ENCODE measurements at places on chromosomes 1 and 21.

DNA sequence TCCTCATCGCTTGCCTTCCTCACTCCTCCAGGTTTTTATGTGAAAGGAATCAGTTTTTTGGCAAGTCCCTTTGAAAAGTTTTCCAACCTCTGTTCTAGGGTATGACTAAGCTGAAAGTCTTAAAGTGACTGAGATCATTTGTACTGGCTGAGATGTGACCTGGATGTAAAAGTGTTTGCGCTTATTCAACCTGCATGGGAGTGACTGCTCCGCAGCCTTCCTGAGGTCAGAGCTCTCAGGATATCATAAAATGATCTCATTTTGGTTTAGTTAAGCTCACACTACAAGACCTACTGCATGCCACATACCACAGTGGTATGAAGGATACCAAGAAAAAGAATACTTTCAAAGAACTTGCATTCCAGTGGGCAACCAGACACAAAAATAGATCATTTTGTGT lies 29.8 kb upstream of the TADA1 start:
- DNase-seq = no peak

GRCh38 chr21:46156678-46157077 lies 1.3 kb upstream of the FTCD start:
- no peak for DNase-seq

- DNase-seq = no peak
Observed at GRCh38 chr1:94790246-94790645, 29.9 kb upstream of the SLC44A3 start.

GRCh38 chr1:46148318-46148717 lies 15.9 kb upstream of the PIK3R3 start:
- DNase-seq = no peak

DNA sequence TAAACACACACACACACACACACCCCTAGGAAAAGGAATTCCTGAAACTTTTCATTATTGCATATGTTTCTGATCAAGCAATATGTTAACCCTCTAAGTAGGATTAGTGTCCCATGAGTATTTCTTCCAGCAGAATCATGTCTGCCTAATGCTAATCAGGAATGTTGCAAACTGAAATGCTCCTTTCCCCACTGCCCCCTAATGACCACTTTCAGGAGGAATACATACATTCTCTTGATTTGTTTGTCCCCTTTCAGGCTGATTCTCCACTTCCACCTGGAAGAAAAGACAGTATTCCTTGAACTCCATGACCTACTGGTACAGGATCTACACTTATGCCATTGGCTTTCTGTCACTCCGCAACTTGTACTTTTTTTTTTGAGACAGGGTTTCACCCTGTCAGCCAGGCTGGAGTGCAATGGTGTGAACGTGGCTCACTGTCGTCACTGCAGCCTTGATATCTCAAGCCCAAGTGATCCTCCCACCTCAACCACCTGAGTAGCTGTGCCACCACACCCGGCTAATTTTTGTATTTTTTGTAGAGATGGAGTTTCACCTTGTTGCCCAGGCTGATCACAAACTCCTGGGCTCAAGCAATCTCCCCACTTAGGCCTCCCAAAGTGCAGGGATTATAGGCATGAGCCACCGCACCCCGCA lies 56.7 kb downstream of the LRIG2 start:
- DNase-seq = no peak

DNA sequence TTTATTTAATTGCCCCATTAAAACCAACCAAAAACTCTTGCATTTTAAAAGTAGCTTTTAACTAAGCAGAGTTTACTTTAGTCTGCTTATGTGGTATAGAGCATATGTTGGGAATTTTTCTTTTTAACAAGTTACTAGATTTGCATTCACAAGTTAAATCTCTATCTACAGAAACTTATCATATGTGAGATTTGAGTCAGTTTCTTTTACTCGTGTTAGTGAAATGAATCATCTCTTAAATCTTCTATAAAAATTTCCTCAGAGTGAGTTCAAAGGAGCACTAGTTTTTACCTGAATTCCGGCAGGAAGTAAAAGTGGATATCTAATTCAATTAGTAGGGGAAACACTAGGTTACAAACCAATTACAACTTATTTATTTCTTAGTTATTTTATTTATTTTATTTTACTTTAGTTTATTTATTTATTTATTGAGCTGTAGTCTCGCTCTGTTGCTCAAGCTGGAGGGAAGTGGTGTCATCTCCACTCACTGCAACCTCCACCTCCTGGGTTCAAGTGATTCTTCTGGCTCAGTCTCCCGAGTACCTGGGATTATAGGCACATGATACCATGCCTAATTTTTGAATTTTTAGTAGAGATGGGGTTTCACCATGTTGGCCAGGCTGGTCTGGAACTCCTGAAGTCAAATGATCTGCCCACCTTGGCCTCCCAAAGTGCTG lies 1609.6 kb upstream of the B3GALT2 start:
- no peak for DNase-seq

DNA sequence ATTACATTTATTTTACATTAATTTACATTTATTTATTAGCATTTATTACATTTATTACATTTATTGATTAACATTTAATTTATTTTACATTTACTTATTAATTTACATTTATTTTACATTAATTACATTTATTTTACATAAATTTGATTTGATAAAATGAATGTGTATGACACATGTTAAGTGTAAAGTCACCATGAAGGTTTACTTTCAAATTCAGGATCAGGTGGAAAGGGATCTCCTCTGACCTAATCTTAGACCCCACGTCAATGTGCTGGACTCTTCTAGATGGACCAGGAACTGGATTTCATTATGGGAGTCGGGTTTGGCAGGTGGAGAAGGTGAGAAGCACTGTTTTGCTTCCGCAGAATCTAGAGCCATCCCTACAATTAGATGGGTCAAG lies 76.1 kb downstream of the NCAM2 start:
- DNase-seq = no peak

- no peak for DNase-seq
Observed at GRCh38 chr21:24032709-24033232, 1574.5 kb downstream of the MRPL39 start.

- DNase-seq = no peak
Observed at GRCh38 chr1:58695206-58695605, 4.7 kb downstream of the MYSM1 start.

DNA sequence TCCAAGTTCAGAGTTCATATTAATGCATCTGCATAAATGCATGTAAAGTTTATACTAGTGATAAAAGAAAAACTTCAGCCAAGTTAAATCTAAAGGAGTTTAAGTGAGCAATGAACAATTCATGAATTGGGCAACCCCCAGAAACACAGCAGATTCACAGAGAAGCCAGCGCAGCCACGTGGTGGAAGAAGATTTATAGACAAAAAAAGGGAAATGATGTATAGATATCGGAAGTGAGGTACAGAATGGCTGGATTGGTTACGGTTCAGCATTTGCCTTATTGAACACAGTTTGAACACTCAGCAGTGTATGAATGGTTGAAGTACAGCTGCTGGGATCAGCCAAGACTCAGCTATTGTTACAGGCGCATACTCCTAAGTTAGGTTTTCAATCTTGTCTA lies 5.7 kb downstream of the AK5 start:
- DNase-seq = no peak

DNA sequence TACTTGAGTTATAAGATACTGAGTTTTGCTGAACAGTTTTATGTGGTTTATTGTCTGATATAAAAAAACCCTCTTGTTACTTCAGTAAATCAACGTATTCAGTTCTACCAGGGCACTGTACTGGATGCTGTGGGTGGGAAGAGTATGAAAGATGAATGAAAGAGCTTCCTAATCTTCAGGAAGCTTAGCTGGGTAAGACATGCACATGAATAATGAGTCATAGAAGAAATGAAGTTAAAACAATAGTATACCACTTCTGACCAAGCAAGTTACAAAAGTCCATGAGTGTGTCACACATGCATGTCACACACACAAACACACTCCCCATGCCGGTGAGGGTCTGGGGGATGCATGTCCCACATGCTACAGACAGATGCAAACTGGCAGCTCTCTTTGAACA lies 105.9 kb downstream of the SIPA1L2 start:
- no peak for DNase-seq

GRCh38 chr1:165306543-165307434 lies 49.7 kb downstream of the LMX1A start:
- no peak for DNase-seq

- no peak for DNase-seq
Observed at GRCh38 chr21:42172596-42173483, 46.1 kb upstream of the ABCG1 start.

GRCh38 chr1:110916669-110917306 lies 43.8 kb downstream of the CD53 start:
- no peak for DNase-seq

DNA sequence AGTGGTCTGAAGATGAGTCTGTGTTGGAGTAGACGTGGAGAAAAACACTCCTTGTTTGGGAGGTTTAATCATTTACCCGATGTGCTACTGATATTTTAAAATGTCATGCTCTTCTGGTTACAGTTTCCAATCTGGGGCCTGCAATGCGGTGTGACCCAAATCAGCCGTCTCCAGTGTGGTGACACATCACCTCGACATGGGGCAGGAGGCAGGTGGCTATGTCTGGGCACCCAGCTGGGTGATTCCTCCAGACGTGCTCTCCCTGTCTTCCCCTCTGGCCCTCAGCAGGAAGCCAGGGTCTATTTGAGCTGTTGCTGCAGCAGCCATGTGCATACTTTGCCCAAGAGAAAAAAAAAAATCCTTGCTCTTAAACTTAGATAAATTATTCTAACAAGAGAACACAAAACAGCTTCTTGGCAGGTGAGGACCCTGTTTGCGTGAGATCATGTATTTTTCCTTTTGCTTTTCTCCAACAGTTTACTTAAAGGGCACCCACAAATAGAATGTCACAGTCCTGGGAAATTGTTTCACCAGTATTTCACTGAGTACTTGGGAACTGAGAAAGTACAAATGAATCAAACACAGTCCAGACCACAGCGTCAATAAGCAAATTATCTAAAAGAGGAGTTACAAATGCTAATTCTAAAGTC lies 38.9 kb upstream of the MAP10 start:
- no peak for DNase-seq

- DNase-seq = peak; percentile 43
Observed at GRCh38 chr1:116504308-116505156, 66.3 kb downstream of the CD58 start.
